ENCODE measurements at places on chromosomes 13 and 19. TPM values are rescaled to one million over a fixed set of nuclear protein-coding genes. Genes with fewer than 3 reads are reported as not detected.

GRCh38 chr19:964761-965694 lies 19.1 kb upstream of the WDR18 start:
- no peak for DNase-seq

GRCh38 chr13:38685974-38686576 lies 802 bp upstream of the FREM2 start:
- DNase-seq = no peak

PSG7 gene
- not detected for total RNA-seq

FFAR3 gene
- 0.45 TPM for total RNA-seq

DNA sequence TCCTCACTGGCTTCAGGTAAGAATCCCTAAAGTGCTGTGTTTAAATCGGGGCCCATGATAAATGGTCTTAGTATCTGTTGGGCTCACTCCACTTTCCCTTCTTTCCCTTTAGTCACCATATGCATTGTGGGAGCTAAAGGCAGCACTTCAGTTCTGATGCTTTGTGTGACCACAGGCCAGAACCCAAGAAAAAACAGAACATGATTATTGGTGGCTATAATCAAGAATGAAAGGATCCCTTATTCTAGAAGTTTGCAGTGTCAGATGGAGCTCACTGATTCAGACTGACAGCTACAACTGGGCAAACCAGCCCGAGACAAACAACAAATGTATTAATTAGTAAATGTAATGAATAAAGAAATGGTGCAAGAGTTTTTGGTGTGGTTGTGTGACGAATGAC lies 57.3 kb upstream of the POMP start:
- no peak for DNase-seq

GRCh38 chr13:111449041-111449440 lies 128.6 kb downstream of the TEX29 start:
- no peak for DNase-seq
